ENCODE measurements at places on chromosomes 1 and 21. TPM values are rescaled to one million over a fixed set of nuclear protein-coding genes. Genes with fewer than 3 reads are reported as not detected.

GBP7 gene
- total RNA-seq, result 0.08 TPM

TOR3A gene
- total RNA-seq, result 8.7 TPM

GRCh38 chr1:6500544-6501278, 9.2 kb upstream of the PLEKHG5 start:
- DNase-seq, result no peak

GRCh38 chr21:44979687-44980561, 40.1 kb downstream of the SLX9 start:
- no peak for DNase-seq

- peak; percentile 93 for DNase-seq
These were observed at the start of gene ROR1 for GRCh38 chr1:63773815-63774616. TSS of gene ROR1 (plus strand) at chr1:63774017.

GRCh38 chr1:98975810-98976209, 28.9 kb downstream of the PLPPR5 start:
- no peak for DNase-seq

DNA sequence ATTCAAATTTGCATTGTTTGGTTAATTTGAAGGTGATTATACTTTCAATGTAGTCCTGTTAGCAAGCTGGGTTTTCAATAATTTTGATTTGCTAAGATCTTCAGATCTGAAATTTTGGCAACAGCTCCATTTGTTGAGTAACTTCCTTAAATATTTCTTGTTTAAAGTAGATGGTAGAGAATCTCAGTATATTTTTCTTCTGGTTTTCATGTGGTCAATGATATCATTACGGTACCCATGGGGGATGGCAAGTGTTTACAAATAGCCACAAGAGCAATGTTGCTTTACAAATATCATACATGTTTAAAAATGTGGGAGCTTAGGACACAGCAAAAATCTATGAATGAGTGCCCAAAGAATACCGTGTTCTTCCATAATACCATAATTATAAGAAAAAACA, 175.9 kb downstream of the IFI44 start:
- DNase-seq, result no peak

DNA sequence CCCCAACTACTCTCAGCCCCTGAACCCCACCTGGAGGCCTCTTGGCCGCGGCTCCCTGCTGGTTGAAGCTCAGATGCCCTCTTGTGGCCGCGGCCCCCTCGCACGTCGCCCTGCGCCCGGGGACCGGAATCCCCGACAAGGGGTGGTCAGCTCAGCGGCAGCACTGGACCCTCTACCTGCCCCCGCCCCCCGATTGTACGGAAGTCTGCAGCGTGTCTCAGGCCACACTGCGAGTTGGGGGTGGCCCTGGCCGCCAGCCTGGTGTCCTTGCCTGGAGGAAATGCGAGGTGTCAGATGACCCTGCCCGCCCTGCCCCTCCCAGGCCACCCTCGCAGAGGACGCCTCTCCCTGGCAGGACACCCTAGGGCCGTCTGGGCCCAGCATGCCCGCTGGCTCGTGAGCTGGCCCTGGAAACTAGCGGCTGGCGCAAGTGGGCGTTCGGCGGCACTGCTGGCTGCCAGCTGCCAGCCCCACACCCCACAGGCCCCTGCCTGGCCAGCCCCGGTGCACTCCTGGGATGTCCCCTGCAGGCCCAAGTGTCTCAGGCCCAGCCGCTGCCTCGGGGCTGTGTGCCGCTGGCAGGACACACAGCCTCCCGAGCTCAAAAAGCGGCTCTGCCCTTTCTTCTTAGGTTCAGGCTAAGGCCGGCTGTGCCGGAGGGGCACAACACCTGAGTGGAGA, 60.8 kb downstream of the EDN2 start:
- DNase-seq, result peak; percentile 87

- no peak for DNase-seq
These were observed 18.3 kb downstream of the SPATA21 start for GRCh38 chr1:16418823-16419425.

Measured in cardiac septum (tissue), 1 donor.